ENCODE measurements at places on chromosomes 16 and 17.
A peak's percentile ranks its signal among the peaks of the same experiment; 100 is the strongest.

GRCh38 chr16:2896480-2897010 is 13.5 kb downstream of the FLYWCH2 start:
- DNase-seq, result no peak

- DNase-seq, result no peak
Observed at GRCh38 chr16:9286930-9287329, 195.5 kb downstream of the HAPSTR1 start.

GRCh38 chr16:78684655-78685375 is 585.4 kb downstream of the WWOX start:
- DNase-seq, result no peak

DNA sequence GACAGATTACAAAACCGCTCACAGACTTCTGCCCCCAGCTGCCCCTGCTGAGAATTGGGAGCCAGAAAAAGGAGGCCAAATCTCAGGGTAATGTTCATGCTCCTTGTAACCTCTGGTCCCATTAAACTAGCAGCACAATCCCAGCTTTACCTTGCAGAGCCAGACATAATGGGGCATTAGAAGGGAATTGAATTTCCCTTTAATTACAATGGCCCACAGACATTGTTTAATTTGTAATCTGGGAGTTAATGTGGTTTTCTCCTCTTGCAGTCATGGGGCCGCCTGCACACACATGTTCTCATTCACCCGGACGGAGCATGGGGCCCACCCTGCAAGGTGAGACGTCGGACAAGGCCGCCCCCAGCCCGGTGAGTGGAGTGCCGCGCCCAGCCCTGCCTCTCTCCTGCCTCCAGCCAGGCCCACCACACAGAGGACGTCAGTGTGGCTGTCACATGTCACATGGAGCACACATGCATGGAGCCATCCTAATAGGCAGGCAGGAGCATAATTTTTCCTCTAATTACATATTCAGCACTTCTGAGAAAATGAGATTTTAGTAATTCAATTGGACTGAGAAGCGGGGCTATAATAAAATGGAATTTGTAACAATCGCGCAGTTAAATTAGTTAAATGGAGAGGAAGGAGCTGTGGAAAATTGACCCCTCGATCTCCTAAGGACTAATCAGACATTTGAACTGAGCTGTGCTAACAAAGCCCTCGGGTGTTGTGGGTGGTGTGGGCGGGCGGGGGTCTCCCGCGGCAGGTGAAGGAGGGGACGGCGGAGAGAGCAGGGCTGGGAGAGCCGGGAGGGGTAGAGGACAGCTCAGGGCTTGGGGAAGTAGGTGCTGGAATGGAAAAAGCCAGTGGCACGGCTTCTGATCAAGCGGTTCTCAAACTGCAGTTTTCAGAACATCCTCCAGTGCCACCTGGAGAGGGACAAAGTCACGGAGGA is 87.7 kb downstream of the ENGASE start:
- DNase-seq, result no peak

DNA sequence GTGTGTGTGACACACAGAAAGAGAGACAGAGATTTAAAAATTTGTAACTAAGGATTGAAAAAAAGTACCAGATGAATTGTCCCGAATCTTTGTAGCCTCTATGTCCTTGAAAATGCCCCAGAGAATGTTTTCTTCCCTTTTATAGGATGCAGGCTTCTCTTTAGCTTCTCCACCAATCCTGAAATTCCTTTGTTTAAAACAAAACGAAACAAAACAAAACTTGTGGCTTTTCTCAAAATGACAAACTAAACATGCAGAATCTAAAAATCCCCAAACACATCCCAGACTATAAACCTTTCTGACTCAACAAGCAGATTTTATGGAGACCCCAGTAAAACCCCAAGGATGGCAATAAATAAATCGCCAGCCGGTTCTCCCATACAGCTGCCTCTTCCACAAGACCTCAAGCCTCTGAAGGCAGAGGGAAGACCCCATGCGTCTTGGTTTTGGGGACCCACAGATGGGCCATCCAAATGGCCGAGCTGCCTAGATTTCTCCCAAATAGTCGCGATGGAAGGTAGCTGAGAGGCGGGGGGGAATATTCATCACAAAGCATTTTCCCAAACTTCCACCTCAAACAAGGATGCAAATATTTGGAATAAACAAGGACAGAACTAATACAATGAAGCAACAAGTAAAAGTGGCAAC is 269.5 kb upstream of the FOXF1 start:
- DNase-seq, result no peak

- no peak for DNase-seq
Observed at GRCh38 chr17:42203354-42203753, 9.1 kb upstream of the GHDC start.

- DNase-seq, result no peak
Observed at GRCh38 chr16:81123092-81123852, 27.1 kb upstream of the GCSH start.

DNA sequence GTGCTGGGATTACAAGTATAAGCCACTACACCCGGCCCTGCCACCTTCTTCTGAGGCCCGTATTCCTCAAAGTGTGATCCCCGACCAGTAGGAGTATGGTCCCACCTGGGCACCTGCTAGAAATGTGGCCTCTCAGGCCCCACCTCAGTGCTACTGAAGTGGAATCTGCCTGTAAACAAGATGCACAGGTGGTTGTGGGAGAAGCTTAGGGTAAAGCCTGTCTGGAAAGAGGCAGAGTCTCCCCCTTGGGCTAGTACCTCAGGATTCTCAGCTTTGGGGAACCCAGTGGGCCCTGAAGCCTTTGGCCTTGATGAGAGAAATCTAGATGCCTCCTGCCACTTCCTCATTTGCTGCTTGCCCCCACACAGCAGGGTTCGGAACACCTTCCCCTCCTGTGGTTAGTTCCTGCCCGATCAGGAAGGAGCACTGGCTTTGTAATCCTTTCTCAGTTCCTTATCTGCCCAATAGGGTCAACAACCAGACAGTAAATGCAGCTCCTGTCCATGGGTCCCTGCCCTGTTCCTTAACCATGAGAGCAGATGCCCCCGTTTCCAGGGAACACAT is 25.2 kb downstream of the TK2 start:
- DNase-seq, result no peak

GRCh38 chr17:57875290-57876022 is 25.6 kb upstream of the MRPS23 start:
- DNase-seq, result peak; percentile 93

DNA sequence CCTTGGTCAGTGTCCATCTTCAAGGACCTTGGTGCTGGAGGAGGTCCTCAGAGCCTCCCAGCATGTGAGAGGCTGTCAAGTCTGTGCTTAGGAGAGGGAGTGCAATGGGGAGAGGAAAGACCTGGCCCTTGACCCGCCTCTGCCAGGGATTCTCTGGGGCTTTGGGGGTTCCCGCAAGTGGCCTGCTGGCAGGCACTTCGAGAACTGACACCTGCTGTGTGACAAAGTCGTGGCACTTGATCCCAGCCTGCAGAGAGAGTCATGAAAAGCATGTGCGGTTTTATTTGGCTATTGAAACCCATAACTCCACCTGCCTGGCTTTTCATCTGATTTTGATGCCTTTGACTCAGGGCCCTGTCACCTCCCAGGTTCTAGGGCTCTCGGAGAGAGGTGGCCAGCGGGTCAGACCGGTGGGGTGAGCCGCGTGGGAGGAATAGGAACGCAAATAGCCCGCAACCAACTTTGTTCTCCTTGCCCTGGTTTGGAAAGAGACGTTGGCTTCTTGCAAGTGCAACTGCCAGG is 42.8 kb upstream of the GSE1 start:
- DNase-seq, result no peak

GRCh38 chr16:63883091-63883490 is 1238.8 kb downstream of the CDH11 start:
- no peak for DNase-seq

GRCh38 chr16:88345721-88346560 is 36.8 kb upstream of the ZNF469 start:
- no peak for DNase-seq

GRCh38 chr17:30332057-30332542 is 1.8 kb downstream of the TMIGD1 start:
- peak; percentile 42 for DNase-seq

GRCh38 chr16:30065943-30066760 is 592 bp downstream of the ALDOA start:
- no peak for DNase-seq

GRCh38 chr17:42071810-42072209 is 21.4 kb upstream of the C17orf113 start:
- no peak for DNase-seq

- no peak for DNase-seq
Observed at GRCh38 chr17:82876149-82876548, 36.3 kb upstream of the ZNF750 start.

- DNase-seq, result no peak
Observed at GRCh38 chr17:2060681-2061440, 6.0 kb downstream of the HIC1 start.

DNA sequence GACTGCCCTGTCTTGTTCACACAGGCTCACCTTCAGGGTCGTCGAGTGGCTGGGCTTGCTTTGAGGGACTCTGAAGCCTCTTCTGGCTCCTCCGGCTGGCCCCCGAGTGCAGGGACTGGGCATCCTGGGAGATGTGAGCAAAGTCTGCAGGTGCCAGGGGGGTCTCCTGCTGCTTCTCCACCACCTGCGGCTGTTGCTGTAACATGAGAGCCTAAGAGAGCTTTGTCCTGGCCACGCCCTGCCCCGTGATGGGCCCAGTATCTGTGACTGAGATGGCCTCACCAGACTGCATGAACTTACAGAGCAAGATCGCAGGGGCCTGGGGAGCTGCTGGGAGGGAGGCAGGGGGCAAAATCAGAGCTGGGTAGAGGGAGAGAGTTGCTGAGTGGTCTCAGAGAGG is 12.5 kb downstream of the ERN2 start:
- DNase-seq, result no peak

DNA sequence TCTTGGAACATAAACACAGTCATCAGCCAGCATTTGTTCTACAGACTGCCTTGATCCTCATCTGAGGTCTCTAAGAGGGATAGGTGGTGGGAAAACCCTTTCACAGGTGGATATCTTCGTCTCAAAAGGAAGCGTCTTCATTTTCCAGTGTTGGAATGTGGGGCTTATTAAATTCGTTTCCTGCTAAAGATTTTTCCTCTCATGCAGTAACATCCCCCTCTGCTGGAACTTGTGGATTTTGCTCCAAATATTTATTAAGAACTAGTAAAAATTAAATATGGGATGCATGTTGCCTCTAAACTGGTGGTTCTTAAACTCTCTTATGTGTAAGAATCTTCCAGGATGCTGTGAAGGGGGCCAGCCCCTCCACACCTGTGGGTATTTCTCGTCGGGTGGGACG is 20.1 kb upstream of the MLYCD start:
- peak; percentile 44 for DNase-seq

- no peak for DNase-seq
Observed at GRCh38 chr16:8063159-8063558, 527.2 kb downstream of the TMEM114 start.

GRCh38 chr17:66702106-66702936 is 132.6 kb upstream of the CACNG5 start:
- no peak for DNase-seq

GRCh38 chr16:84848986-84849634 is 29.3 kb downstream of the CRISPLD2 start:
- no peak for DNase-seq

DNA sequence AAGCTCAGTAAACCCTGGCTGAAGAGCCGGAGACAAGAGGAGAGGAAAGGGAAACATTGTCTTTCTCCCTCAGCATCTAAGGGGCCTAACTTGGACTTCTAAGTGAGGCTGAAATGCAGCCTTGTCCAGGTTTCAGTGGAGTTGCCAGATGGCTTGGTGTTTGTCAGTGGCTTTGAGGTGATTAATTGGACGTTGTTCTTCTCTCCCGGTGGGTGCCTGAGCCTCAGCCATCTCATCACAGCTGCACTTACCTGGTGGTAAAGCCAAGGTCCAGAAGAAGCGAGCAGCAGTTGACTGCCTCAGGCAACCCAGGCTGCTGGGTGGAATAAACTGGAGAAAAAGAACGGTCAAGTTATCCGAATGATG is 202.2 kb upstream of the NLRP1 start:
- no peak for DNase-seq

DNA sequence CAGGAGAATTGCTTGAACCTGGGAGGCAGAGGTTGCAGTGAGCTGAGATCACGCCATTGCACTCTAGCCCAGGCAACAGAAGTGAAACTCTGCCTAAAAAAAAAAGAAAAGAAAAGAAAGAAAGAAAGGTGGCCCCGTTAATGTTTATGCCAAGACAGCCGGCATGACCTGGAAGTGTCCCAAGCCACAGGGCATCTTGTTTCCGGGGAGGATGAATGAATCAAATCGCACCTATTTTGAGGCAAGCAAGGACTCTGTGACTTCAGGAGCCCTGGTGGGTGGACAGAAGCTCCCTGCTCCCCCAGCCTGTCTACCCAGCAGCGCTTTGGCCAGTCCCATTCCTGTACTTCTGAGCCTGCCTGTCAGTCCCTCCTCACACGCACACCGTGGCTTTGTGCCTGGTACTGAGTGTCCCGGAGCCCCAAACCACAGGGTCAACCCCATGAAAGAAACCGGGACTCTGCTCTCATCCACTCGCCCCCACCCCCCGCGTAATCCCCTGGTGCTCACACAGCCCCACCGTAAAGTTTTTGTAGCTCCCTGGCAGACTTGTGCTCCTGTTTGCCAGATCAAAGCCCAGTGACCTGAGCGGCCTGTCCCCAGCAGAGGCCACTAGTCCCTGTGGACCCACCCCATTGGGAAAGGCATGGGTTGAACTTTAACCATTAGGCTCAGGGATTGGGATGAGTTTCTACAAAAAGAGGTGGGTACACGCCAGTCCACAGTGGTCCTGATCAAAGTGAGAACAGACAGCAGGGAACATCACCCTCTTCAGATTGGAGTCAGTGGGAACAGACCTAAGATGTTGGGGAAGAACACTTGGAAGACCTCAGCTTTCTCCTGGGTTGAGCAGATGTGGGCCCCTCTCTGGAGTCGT is 19.3 kb downstream of the CD2BP2 start:
- no peak for DNase-seq

- DNase-seq, result no peak
Observed at GRCh38 chr17:76270127-76270592, 5.0 kb downstream of the UBALD2 start.

- DNase-seq, result no peak
Observed at GRCh38 chr17:28343491-28343932, 8.0 kb downstream of the TNFAIP1 start.

DNA sequence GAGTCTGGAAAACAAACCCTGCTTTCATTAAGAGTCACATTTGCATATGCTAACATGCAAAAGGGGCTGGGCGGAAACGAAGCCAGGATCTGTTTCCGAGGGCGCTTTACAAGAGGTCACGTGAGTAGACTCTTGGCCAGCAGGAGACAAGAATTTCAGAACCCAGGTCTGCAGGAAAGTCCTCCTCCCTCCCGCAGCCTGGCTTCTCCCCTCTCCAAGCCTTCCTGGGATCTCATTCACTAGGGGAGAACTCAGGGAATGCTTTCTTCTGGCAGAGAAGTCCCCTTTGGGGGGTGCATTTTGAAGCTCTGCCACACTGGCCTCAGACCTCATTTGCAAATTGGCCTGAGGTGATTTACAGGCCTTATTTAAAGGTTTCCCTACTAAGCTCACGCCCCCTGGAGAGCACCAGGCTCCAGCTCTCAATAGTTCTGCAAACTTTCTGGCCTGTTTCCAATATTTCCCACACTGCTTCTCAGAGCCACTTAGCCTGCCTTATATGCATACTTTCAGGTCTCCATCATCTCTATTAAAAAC is 57.2 kb upstream of the CACNG5 start:
- peak; percentile 61 for DNase-seq

Measured in COLO829 (cell line).